ENCODE measurements at places on chromosomes 5 and 9. TPM values are rescaled to one million over a fixed set of nuclear protein-coding genes. Genes with fewer than 3 reads are reported as not detected.

DOK3 gene
- 8.4 TPM for total RNA-seq

TXNDC8 gene
- total RNA-seq: not detected

CBY3 gene
- total RNA-seq: not detected

ZNF367 gene
- total RNA-seq: 0.30 TPM

PALM2AKAP2 gene
- total RNA-seq: 28.5 TPM

NMUR2 gene
- total RNA-seq: not detected

HRH2 gene
- not detected for total RNA-seq

SKIC3 gene
- 198 TPM for total RNA-seq

SGCD gene
- total RNA-seq: 12.7 TPM

RIGI gene
- 7.1 TPM for total RNA-seq

GABRA1 gene
- total RNA-seq: not detected

UNC13B gene
- total RNA-seq: 43.7 TPM

LRRTM2 gene
- total RNA-seq: 0.89 TPM

SHISAL2B gene
- not detected for total RNA-seq

EQTN gene
- not detected for total RNA-seq

ERCC6L2 gene
- 79.3 TPM for total RNA-seq

KCNIP1 gene
- not detected for total RNA-seq

SH3TC2 gene
- total RNA-seq: 1.2 TPM

MLANA gene
- total RNA-seq: 0.05 TPM

LCN12 gene
- 0.51 TPM for total RNA-seq

CDC20B gene
- not detected for total RNA-seq

PCDHA1 gene
- 0.09 TPM for total RNA-seq

CXCL14 gene
- total RNA-seq: 0.97 TPM

LCP2 gene
- not detected for total RNA-seq

C9orf40 gene
- 3.0 TPM for total RNA-seq

GPRIN1 gene
- 7.3 TPM for total RNA-seq

SPATA31D4 gene
- not detected for total RNA-seq

PCDHB15 gene
- 0.28 TPM for total RNA-seq

SLC46A2 gene
- total RNA-seq: not detected

MYORG gene
- 0.89 TPM for total RNA-seq

CACFD1 gene
- 10.4 TPM for total RNA-seq

SIT1 gene
- not detected for total RNA-seq

SLC36A2 gene
- total RNA-seq: not detected

IL13 gene
- total RNA-seq: not detected

FGF10 gene
- not detected for total RNA-seq

HAVCR2 gene
- total RNA-seq: not detected

ARSI gene
- total RNA-seq: 118 TPM

SLC22A4 gene
- total RNA-seq: 4.8 TPM

IRF1 gene
- total RNA-seq: 12.1 TPM

FAM114A2 gene
- 39.5 TPM for total RNA-seq

FAM81B gene
- total RNA-seq: not detected

DRD1 gene
- not detected for total RNA-seq

LCN9 gene
- not detected for total RNA-seq

GAS1 gene
- 12.1 TPM for total RNA-seq

C5orf34 gene
- total RNA-seq: 4.2 TPM

C1QTNF3 gene
- 0.30 TPM for total RNA-seq

SLC6A3 gene
- not detected for total RNA-seq

BHMT gene
- total RNA-seq: not detected

OBP2A gene
- total RNA-seq: not detected

FOXD4L4 gene
- 0.18 TPM for total RNA-seq

PPP3R2 gene
- total RNA-seq: not detected

NUDT2 gene
- total RNA-seq: 14.3 TPM

PCSK1 gene
- not detected for total RNA-seq

HNRNPA0 gene
- 12.5 TPM for total RNA-seq

PCDHA3 gene
- 0.23 TPM for total RNA-seq

IFNA13 gene
- total RNA-seq: not detected

LAMC3 gene
- total RNA-seq: under 0.01 TPM

CACNA1B gene
- under 0.01 TPM for total RNA-seq

All from smooth muscle cell of the umbilical artery (primary cell).